ENCODE measurements at places on chromosomes 7 and 10.

GRCh38 chr10:4176500-4177281, 391.7 kb upstream of the KLF6 start:
- DNase-seq: no peak

DNA sequence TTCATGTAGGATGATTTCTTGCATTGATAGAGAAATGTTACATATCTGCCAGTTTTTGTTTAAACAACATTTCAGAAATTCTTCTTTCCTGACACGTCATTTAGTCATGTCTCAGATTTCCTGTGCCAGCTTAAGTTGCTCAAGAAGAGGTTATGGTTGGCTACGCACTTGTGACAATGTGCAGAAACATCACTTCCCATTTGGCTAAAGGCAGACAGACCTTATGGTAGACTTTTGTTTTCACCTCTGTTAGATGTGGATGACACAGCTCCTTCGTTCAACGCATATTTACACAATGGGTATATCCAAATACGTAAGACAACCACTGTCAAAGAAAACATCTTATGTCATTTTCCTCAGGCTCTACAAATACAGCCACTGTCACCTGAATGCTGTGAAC, 125.8 kb downstream of the DOCK4 start:
- DNase-seq: no peak

- no peak for DNase-seq
Measured at GRCh38 chr7:135224027-135224426, 9.6 kb upstream of the STRA8 start.

DNA sequence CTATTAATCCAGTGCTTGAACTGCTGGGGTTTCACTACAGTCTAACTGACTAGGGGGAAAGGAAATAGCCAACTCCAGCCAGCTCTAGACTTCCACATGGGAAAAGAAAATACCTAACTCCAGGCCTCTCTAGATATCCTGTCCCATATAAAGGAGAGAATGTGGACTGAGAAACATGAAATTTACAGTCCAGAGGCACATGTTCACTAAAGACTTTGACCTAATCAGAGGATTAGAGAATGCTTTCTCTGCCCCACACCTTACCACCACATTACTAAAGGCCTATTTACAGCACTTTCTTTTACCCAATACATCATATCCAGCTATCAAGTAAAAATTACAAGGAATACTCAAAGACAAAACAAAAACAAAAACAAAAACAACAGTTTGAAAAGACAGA, 164.2 kb downstream of the PCLO start:
- no peak for DNase-seq
